ENCODE measurements at places on chromosomes 2 and 18.

DNA sequence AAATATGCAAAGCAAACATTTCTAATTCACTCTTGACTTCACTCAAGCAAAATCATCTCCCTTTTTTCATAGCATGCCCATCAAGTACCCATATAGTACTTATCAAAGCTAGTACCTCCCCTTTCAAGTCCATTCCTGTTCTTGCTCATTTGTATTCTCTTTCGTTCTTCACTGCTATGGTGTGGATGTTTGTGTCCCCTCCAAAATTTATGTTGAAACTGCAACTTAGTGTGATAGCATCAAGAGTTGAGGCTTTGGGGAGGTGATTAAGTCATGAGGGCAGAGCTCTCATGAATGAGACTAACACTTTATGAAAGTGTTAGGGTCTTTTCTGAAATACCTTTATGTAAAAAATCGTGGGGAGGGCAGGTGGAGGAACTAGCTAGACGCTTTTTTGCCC is 52.9 kb downstream of the RNU4ATAC start:
- DNase-seq, result no peak

- no peak for DNase-seq
These were observed 16.6 kb downstream of the CTDP1 start for GRCh38 chr18:79695856-79696850.

GRCh38 chr2:189086710-189087109 is 92.9 kb downstream of the COL5A2 start:
- DNase-seq, result no peak

DNA sequence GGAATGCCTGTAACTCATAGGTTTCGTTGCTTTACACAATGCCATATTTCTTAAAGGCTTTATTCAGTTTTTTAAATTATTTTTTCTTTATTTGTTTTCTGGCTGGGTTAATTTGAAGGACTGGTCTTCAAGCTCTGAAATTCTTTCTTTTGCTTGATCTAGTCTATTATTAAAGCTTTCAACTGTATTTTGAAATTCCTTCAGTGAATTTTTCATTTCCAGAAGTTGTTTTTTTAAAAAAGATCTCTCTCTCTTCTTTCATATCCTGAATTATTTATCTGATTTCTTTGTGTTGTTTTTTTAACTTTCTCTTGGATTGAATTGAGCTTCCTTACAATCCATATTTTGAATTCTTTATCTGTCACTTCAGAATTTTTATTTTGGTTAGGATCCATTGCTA is 239.9 kb upstream of the CTAGE1 start:
- DNase-seq, result no peak

GRCh38 chr2:234181121-234181520 is 130.6 kb downstream of the SPP2 start:
- DNase-seq, result no peak
